ENCODE measurements at places on chromosomes 3 and 15.

- no peak for DNase-seq
These were observed 435.5 kb upstream of the TGFBR2 start for GRCh38 chr3:30170681-30171438.

DNA sequence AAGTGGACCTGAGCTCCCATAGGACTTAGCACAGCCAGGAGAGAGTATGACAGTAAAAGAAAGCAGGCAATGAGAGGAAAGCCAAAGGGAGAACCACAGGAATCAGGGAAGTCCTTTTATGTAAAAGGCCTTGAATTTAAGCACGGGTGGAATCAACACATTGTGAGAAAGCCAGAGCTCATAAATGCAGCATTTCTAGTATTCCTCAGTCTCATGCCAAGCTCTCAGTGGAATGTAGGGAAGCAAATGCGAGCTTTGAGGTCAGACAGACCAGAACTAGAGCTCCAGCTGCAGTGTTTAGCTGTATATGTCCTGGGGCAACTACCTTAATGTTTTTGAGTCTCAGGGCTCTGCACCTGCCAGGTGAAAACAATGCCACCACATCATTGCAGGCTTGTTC lies 132.1 kb upstream of the TRIM42 start:
- no peak for DNase-seq

GRCh38 chr3:655824-656223 lies 437.0 kb upstream of the CNTN6 start:
- DNase-seq: no peak

- DNase-seq: no peak
These were observed 246.1 kb downstream of the NFKBIZ start for GRCh38 chr3:102095383-102095782.

- no peak for DNase-seq
These were observed 89.5 kb downstream of the SUCNR1 start for GRCh38 chr3:151962912-151963311.

- no peak for DNase-seq
These were observed 38.6 kb downstream of the TAFA4 start for GRCh38 chr3:68893600-68894239.

GRCh38 chr3:193470710-193471109 lies 84.0 kb downstream of the ATP13A4 start:
- no peak for DNase-seq

DNA sequence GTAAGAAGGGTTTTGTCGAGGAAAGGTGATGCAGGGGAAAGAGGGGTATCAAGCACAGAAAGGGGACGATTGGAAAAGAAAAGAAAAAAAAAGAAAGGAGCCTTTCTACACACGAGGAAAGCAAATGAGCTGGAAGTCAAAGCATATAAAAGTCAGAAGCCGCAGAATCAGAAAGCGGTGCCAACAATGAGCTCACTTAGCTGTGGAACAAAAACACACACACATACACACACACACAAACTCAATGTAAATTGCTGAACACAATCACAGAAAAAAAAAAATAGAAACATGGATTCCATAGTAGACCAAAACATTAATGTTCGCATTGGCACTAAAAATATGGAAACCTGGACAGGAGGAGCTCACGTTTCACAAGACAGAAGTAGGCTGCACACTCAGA lies 63.4 kb upstream of the FEZF2 start:
- DNase-seq: no peak

DNA sequence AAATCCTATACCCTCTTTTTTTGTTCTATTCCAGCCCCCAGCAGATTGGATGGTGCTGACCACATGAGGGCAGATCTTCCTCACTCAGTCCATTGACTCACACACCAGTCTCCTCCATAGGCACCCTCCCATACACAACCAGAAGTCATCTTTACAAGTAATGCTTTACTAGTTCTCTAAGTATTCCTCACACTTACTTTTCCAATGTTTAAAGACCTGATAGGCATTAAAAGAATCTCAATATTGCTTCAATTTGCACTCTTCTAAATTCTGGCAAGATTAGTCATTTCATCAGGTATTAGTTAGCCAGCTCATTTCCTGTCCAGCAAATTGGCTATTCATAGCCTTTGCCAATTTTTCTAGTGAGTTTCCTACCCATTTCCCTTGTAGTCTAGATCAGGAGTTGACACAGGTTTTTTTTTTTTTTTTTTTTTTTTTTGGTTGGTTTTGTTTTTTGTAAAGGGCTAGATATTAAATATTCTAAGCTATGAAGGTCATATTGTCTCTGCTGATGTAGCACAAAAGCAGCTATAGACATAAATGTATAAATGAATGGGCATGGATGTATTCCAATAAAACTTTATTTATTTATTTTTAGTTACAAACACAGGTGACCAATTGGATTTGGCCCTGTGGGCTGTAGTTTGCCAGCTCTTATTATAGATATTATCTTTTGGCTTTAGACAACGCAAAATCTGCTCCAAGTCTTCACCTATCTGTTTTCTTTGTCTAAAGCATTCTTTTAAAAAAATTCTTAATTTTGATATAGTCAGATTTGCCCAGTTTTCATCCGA lies 76.1 kb downstream of the ABHD5 start:
- DNase-seq: no peak

GRCh38 chr3:32850226-32850625 lies 32.4 kb downstream of the TRIM71 start:
- DNase-seq: no peak

DNA sequence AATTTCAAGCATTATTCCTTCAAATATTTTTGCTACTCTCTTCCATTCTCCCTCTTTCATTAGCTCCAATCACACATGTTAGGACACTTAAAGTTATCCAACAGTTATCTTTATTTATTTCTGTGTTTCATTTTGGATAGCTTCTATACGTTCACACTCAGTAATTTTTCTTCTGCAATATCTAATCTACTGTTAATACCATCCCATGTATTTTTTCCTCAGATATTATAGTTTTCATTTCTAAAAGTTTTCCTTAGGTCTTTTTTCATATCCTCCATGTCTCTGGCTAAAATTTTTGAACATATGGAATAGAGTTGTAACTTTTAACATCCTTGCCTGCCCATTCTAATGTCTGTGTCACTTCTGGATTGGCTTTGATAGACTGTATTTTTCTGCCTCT lies 73.4 kb downstream of the CTNNB1 start:
- no peak for DNase-seq

DNA sequence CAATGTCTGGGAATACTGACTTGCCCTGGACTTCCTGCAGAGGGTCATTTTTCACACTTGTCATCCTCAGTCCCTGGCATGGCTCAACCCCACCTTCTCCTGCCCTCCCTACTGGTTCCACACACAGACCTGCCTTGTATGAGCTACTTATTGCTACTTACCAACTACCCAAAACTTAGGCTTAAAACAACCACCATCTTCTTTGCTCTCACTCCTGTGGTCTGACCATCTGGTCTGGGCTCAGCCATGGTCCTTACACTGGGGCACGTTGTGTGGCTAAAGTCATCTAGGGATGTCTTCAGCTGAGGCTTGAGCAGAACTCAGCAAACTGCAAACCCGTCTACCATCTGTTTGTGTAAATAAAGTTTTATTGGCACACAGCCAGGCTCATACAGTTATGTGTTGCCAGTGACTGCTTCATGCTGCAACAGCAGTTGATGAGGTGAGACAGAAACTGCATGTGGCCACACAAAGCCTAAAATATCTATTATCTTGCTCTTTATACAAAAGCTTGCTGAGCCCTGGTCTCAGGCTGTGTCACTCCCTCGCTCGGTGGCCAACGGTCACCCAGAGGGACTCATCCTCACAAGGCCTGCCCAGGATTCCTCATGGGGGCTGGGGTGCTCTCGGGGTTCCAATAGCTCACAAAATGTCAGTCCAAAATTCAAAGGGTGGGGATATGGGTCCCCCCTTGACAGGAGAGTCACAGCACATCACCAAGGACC lies 43.5 kb downstream of the KLF15 start:
- no peak for DNase-seq

DNA sequence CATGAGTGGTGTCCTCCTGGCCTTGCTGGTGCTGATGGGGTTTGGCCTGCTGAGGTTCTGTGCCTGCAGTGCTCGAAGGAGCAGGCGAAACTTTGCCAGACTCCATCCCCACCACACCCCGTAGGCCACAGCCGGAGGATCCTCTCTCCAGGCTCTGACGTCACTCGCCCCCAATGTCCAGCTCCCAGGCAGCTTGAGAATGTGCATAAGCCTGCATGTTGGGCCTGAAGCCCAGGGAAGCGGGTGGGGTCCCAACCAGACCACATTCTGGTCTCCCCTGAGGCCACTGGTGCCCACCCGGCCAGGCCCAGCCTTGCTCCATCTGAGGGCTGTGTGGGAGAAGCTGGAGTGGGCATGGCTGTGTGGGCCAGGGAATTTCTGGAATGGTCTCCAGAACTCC lies 109.8 kb downstream of the ASB7 start:
- DNase-seq: no peak

GRCh38 chr3:196645897-196646665 lies 6.6 kb downstream of the NRROS start:
- DNase-seq: no peak

DNA sequence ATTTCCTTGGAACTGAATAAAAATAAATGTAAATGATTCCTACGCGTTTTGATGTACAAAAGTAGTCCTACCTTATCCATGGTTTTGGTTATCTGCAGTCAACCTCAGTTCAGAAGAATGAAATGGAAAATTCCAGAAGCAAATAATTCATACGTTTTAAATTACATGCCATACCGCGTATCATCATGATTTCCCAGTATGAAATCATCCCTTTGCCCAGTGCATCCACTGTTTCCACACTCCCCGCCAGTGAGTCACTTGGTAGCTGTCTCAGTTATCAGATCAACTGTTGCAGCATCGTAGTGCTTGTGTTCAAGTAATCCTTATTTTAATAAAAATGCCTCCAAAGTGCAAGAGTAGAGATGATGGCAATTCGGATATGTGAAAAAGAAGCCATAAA lies 9.1 kb upstream of the MFSD1 start:
- DNase-seq: no peak

GRCh38 chr3:111968319-111969054 lies 10.3 kb upstream of the ABHD10 start:
- no peak for DNase-seq

DNA sequence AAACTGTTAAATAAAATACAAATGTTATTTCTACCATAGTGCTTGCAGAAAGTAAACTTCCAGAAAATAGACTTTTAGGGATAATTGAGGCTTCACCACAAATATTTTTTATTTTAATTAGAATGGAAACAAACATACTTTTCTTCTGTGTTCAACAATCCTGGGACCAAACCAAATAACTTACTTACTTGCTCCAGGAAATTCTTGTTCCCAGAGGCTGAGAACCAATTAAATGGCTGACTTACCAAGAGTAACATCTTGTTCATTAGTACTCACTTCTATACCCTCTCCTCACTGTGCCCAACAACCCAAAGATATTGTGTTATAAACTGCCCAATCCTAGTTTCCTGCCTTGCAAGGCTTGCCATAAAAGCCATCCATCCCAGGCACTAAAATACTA lies 172.2 kb upstream of the PFN2 start:
- DNase-seq: no peak

GRCh38 chr3:70531838-70532489 lies 219.5 kb upstream of the MDFIC2 start:
- DNase-seq: no peak

Measured in stimulated activated CD8-positive, alpha-beta memory T cell treated with anti-CD3 and anti-CD28 coated beads, Interleukin-2, amount 100 ng/mL, for 48 hours (primary cell).